ENCODE measurements at places on chromosomes 13 and 19. TPM values are rescaled to one million over a fixed set of nuclear protein-coding genes. Genes with fewer than 3 reads are reported as not detected.

DNA sequence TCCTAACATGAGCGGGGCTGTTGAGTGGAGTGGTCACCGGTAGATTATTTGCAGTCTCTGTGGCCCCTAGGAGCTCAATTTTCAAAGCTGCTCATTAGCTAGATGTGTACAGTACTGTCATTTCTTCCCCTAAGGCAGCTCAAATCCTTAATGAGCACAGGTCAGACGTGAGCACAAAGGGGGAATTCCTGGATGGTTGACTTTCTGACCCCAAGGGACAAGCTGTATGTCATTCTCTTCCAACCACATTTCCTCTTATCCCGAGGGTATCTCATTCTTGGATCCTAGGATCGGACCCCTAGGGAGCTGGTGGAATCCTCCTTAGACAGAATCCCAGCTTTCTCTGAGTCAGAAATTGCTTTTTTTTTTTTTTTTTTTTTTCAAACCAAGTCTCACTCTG lies 5.7 kb upstream of the OR7G3 start:
- no peaks in the 10 kb centered on the region for H3K27me3 ChIP-seq
- DNase-seq = no peak
- H3K36me3 ChIP-seq = no peaks in the 10 kb centered on the region
- no peak overlapping the region for H3K4me3 ChIP-seq
- no peaks in the 10 kb centered on the region for H3K4me1 ChIP-seq

DNA sequence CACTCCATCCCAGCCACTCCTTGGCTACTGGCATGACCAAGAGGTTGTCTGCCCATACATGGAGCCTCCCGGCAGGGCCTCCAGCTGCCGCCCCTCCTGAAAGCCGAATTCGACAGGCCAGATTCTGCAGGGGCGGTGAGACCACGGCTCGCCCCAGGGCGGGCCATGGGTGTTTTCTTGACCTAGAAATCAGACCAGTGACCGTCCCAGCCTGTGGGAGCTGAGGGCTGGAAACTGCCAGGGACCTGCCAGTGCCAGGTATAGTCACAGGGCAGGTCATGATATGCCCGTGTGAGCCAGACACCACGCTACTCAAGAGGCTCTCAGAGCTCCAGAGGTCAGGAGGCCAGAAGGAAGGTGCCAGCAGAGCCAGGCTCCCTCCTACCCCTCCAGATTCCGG lies 16.8 kb downstream of the DAPK3 start:
- H3K4me3 ChIP-seq = no peak overlapping the region
- peaks cover 2% of the 10 kb centered on the region for H3K36me3 ChIP-seq
- no peaks in the 10 kb centered on the region for H3K4me1 ChIP-seq
- H3K27me3 ChIP-seq = no peaks in the 10 kb centered on the region
- H3K27ac ChIP-seq = no peak overlapping the region

DNA sequence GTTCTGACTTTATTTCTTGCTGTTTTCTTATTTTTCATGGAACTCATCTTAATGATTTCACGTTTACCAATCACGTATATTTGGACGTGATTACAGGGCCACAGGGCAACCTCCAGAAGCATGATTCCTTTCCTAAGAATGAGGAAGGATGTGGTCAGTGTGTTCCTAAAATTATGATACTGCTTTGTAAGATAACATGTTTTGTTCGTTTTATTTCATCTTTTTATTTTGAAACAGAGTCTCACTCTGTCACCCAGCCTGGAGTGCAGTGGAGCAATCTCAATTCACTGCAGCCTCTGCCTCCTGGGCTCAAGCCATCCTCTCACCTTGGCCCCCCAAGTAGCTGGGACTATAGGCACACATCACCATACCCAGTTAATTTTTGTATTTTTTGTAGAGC lies 24.8 kb upstream of the LAIR1 start:
- no peak overlapping the region for H3K4me3 ChIP-seq
- H3K4me1 ChIP-seq = no peaks in the 10 kb centered on the region
- H3K36me3 ChIP-seq = no peaks in the 10 kb centered on the region
- no peak overlapping the region for H3K27ac ChIP-seq

Gene CLC
- total RNA-seq = 12.4 TPM

All from H1 (cell line).